ENCODE measurements at places on chromosomes 2 and 18. TPM values are rescaled to one million over a fixed set of nuclear protein-coding genes. Genes with fewer than 3 reads are reported as not detected.

DNA sequence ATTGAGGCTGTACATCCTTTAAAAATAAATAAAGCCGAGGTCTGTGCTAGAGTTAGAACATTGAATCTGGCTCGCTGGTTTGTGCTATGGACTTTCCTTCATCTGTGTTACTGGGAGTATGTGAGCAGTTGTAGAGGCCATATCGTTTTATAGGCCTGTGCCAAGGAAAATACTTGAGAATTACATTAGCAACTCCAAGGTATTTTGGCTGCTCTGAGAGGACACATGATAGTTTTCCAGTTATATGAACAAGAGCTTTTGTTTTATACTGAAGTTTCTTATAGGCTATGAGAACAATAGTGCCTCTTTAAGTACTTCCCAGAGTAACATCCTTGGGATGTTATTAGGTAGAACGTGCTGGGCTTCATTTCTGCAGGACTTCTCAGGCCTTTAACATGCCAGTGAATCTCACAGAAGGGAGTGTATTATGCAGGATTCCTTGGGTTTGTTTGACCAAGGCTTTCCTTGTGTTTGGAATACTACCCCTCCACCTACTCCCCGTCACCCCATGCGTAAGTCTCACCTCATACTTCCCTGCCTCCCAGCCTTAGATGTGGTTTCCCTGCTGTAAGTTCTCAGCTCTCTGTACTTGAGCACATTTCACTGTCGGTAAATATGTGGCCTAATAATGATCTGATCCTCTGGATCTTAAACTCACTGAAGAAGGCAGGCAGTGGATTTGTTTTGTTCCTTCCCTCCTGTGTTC, 21.0 kb downstream of the TCF7L1 start:
- H3K4me1 ChIP-seq, result peaks cover 22% of the 10 kb centered on the region
- no peak for DNase-seq
- H3K27me3 ChIP-seq, result no peaks in the 10 kb centered on the region
- no peak overlapping the region for H3K27ac ChIP-seq
- no peaks in the 10 kb centered on the region for H3K36me3 ChIP-seq

- H3K27ac ChIP-seq, result no peak overlapping the region
- no peaks in the 10 kb centered on the region for H3K27me3 ChIP-seq
- H3K4me3 ChIP-seq, result no peak overlapping the region
- peaks cover 8% of the 10 kb centered on the region for H3K4me1 ChIP-seq
- H3K36me3 ChIP-seq, result no peaks in the 10 kb centered on the region
Observed at GRCh38 chr2:219273937-219274336, 5.2 kb upstream of the DNAJB2 start.

Gene CHN1
- 15.3 TPM for total RNA-seq

DNA sequence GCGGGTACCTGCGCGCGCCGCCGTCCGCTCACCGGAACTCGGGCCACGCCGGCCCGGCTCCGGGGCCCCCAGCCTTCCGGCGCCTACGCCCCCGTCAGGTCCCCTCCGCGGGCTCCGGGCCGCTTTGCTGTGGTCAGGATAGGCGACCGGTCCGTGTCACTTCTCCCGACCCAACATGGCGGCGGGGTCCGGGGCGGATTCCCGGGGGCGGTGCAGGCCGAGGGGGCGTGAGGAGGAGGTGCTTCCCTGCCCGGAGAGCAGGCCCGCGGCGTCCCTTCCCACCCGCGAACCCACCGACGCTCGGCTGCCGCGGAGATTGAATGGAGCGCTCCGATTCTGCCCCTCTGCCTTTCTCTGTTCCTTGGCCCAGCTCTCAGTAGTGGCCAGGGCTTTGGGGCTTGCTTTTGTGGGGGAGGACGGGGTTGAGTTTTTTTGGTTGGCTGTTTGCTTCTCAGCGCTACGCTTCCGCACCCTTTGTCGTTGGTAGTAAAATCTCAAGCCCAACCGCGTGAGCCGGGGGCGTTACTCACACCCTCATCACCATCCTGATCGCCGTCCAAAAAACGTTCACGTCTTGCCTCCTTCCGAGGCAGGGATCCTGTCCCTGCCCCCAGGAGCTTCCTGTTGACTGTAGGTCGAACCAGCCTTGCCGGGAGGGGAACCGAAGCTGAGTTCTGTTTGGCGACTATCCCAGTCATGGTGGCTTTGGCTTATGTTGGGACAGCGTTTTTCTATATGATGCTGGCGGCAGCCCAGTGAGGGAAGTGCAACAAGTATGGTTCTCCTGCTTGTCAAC, 532 bp upstream of the YES1 start:
- no peaks in the 10 kb centered on the region for H3K27me3 ChIP-seq
- peak overlapping the region; percentile 93 for H3K4me3 ChIP-seq
- H3K36me3 ChIP-seq, result no peaks in the 10 kb centered on the region
- H3K27ac ChIP-seq, result peak overlapping the region; percentile 95

DNA sequence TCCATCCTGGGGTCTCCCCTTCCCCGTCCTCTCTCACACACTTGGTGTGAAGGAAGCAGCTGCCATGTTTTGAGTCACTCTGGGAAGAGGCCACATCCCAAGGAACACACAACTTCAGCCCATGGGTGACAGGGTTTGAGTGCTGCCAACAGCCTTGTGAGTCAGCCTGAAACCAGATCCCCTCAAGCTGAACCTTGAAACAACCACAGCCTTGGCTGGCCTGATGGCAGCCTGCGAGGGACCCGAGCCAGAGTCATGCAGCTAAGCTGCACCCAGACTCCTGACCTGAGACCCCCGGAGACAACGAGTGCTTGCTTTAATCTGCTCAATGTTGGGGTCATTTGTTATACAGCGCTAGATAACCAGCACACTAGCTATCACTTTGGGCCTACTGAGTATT, 19.3 kb upstream of the MC2R start:
- DNase-seq, result no peak
- no peaks in the 10 kb centered on the region for H3K27me3 ChIP-seq
- H3K36me3 ChIP-seq, result no peaks in the 10 kb centered on the region
- no peak overlapping the region for H3K4me3 ChIP-seq
- H3K4me1 ChIP-seq, result no peaks in the 10 kb centered on the region

DNA sequence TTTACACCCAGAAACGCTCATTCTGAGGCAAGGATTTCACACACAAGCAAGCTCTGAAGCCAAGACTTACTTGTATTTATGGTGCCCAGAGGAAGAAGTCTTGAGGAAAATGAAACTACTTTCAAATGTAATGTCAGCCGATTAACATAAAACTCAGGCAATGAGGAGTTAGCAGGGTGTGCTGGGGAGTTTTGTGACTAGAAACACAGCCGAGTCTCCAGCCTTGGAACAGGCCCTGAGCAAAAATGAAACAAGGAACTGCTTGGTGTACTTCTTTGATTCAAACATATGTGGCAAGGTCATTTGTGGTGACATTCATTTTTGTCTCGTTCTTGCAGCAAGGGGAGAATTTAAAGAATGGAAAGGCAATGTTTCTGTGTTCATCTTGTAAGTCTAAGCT, 4.5 kb downstream of the DYTN start:
- no peaks in the 10 kb centered on the region for H3K4me1 ChIP-seq
- H3K36me3 ChIP-seq, result no peaks in the 10 kb centered on the region
- no peak overlapping the region for H3K27ac ChIP-seq
- no peak for DNase-seq
- no peaks in the 10 kb centered on the region for H3K27me3 ChIP-seq

DNA sequence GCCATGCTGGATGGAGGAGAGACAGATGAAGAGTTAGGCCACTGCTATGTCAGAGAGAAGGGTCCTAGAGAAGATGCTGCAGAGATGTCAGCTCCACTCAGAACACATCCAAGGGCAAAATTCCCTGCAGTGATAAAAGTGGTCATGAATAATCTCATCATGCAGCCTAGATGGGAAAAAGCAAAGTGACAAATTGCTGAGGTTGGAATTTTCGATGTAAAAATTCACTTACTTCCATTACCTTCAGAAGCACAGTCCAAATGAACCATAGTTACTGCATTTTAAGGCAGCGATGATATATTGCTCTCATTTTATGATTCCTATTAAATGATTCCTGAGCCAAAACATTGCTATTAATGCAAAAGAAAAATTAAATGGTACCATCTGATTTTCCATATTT, 16.4 kb downstream of the ANKRD29 start:
- DNase-seq, result no peak
- no peak overlapping the region for H3K4me3 ChIP-seq
- H3K4me1 ChIP-seq, result peaks cover 2% of the 10 kb centered on the region
- H3K27ac ChIP-seq, result no peak overlapping the region
- H3K36me3 ChIP-seq, result no peaks in the 10 kb centered on the region

GRCh38 chr2:129606496-129607270, 372.8 kb upstream of the RAB6C start:
- H3K4me3 ChIP-seq, result no peak overlapping the region
- no peaks in the 10 kb centered on the region for H3K36me3 ChIP-seq
- H3K4me1 ChIP-seq, result no peaks in the 10 kb centered on the region
- H3K27me3 ChIP-seq, result no peaks in the 10 kb centered on the region
- DNase-seq, result no peak

GRCh38 chr2:126657148-126657635, 1.2 kb downstream of the GYPC start:
- H3K27me3 ChIP-seq, result no peaks in the 10 kb centered on the region
- H3K36me3 ChIP-seq, result no peaks in the 10 kb centered on the region

Measured in ovary (tissue), 10 donors.